ENCODE measurements at places on chromosomes 4 and X.

DNA sequence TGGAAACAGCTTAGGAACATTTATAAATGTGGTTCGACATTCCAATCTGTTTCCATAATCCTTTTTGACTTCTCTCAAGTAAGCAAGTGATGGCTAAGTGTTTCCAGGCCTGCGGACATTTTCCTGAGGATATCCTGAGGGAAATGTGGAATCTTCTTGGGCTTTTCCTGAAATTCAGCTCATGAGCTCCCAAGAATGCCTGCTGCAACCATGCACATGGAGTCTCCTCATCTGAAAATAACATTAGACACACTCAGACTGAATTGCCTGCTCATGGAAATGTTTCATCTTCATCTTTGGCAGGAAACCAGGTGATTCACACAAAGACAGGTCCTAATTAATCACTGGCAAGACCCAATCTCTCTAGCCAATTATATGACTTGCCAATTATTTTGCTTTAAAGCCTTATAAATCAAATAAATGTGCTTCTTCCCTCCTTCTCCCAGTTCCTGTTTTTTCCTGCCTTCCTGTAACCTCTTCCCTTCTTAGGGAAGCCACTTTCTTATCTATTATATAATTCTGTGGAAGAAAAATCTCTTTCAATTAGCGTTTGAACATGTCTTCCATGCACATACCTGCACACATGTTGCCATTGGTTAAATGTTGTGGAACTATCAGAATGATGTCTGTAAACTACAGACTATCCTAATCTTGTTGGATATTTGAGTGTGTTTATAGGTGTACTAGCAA lies 104.6 kb upstream of the MXRA5 start:
- no peak for DNase-seq

- no peak for DNase-seq
These were observed 82.8 kb downstream of the TAB3 start for GRCh38 chrX:30806187-30806728.

GRCh38 chr4:56468097-56468422 lies 643 bp downstream of the SRP72 start:
- DNase-seq = peak; percentile 18

- DNase-seq = no peak
These were observed 74.6 kb upstream of the NEIL3 start for GRCh38 chr4:177235026-177235425.

- no peak for DNase-seq
These were observed 53.5 kb downstream of the PTTG2 start for GRCh38 chr4:38013461-38014366.

DNA sequence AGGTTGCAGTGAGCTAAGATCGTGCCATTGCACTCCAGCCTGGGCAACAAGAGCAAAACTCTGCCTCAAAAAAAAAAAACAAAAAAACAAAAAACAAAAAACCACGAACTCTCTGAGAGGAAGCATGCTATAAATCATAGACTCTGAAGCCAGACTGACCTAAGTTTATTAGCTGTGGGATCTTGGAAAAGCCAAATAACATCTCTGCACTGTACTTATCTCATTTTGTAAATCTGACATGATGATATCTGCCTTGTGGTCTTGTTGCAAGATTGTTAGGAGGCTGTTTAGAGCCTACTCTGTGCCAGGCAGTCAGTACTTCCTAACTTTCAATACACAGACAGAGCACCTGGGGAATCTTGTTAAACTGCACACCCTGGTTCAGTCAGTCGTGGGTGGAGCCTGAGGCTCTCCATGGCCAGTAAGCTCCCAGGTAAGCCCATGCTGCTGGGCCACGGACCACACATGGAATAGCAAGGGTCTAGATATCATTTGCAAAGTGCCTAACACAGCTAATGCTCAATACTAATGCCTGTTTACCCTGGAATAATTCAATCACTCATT lies 107.6 kb upstream of the SMIM10 start:
- DNase-seq = no peak

Data from activated CD4-positive, alpha-beta T cell treated with anti-CD3 and anti-CD28 coated beads, Interleukin-2, amount 50 U/mL, for 1 hour (primary cell).